Stimulated activated CD8-positive, alpha-beta memory T cell treated with anti-CD3 and anti-CD28 coated beads, Interleukin-15, amount 100 ng/mL, for 1 hour (primary cell): ENCODE measurements at places on chromosomes 11 and 22.

DNA sequence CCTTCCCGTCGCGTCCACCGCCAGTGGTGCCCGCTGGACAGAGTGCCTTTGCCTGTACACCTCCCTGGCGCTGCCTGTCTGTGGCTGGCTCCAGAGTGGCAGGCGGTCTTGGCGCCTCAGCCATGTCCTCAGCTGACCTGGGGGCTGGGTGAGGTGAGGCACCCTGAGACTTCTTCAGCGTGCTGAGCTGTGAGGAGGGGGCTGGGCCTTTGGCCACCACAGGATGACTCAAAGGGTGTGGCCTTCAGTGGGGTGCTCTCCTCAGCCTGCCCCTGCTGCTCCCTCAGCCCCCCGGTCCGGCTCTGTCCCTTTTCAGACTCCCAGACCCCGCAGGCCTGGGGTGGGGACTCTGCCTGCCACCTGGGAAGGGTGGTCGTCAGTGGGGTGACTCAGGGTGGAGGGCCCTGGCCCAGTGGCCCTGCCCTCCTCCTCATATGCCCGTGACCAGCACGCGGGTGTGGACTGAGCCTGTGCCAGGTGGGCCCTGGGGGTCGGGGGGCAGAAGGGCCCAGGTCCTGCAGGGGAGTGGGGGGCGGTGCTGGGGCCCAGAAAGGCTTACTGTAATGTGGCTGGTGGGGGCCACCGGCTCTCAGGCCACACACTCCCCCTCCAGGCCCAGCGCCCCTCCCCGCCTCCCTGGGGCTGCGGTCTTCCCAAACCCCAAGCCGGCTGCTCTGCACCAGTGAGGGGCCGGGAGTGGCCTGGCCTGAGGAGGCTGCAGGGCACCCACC, 15.9 kb downstream of the CRELD2 start:
- DNase-seq, result no peak

DNA sequence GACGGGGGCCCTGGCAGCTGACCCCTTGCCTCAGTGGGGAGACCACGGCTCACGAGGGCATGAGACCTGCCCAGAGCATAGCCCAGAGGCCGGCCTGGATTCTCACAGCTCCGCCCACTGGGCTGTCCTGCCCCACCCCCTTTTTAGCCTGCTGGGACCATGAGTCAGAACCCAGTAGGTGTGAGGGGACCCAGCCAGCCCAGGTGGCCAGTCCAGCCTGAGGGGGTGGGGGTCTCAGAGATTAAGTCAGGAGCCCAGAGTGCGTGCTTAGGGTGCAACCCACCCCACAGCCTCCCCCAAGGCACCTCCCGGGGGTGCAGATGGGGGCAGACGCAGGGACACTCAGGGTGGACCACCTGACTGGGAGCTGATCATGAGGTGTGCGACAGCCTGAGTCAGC, 40.1 kb upstream of the PPARA start:
- DNase-seq, result no peak

DNA sequence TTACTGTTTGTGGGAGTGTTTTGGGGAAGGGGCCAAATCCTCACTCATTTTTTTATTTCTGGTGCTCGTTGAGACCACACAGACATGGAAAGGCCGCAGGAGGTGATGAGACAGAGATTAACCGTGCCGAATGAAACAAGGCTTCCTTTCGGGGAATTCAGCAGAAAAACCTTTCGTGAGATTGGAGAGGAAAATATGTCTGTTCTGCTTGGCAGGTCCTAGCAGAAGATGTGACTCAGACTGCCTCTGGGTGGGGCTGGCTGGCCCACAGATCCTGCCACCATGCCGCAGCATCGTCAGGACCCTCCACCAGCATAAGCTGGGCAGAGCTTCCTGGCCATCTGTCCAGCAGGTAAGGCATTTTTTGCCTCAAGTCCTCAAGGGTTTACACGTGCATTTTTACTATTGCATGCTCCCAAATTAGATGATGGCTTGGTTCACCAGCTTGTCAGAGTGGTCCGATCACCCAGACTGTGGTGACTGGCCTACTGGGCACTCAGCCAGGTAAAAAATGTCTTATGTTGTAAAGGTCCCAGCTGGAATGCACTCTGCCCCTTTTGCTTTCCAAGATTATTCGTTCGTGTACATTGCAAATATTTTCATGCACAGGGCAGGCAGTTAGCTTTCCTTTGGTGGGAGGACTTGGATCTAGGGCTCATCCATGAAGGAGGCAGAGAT, 1.5 kb downstream of the DDB2 start:
- DNase-seq, result peak; percentile 27

- no peak for DNase-seq
These were observed 162.3 kb downstream of the TRIM29 start for GRCh38 chr11:119975561-119976152.

DNA sequence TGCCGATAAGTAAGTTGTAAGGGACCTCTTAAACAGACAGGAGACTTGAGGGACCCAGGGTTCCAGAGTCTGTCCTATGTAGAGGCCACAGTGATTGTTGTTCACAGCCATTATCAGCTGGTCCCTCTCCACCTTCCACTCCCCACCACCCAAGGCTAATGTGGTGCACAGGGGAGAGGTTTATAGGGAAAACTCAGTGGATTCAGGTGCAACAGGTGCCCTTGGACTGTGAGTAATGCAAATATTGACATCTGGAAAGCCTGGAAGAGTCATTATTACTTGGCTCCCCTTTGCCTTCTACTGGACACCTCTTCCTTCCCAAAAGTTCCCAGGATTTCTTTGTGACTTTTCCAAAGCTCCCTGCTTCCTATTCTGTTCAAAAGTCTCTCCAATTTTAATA, 441.1 kb upstream of the CCDC90B start:
- no peak for DNase-seq

DNA sequence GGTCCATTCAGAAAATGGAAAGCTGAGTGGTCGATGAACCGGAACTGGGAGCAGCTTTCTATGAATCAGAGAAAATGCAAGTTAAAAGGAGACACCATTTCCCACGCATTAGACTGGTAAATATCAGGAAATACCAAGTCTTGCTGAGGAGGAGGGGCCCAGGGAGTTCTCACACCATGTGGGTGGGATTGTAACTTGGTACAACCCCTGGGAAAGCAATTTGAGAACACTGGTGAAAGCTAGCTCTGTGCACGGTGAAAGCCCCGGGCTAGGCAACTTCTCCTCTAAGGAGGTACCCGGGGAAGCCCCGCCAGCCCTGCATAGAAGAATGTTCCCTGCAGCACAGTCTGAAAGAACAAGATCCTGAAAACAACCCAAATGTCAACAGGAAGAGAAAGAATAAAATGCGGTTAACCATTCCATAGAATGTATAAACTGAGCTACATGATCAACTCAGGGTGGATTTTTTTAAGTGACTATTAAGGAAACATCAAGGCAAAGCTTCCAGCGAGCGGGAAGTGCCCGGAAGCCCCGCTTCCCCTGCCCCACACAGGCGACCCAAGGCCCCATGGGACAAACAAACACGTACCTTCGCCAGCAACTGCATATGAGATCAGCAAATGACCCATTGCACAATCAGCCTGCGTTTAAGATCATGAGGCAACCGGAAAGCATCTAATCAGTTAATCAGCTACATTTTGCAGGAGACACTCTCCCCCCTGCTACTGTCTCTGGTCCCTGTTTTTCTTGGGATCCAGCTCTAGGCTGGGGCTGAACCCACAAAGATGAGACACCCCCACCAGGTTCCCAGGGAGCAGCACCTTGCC, 11.3 kb downstream of the SHANK2 start:
- no peak for DNase-seq

DNA sequence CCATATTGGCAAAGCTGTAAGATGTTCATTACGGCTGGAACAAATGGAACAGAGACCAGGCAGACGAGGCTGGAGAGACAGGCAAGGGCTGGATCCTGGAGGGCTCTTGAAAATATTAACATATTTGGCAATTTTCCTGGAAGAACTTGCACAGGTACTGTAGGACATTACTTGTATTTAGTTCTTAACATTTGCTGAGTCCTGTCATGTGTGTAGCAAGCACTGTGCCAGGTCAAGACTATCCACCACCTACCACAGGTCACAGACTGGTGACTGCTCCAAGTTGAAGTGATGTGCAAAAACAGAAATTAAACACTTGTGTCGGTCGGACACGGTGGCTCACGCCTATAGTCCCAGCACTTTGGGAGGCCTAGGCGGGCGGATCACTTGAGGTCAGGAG, 58.7 kb upstream of the TNRC6B start:
- no peak for DNase-seq

DNA sequence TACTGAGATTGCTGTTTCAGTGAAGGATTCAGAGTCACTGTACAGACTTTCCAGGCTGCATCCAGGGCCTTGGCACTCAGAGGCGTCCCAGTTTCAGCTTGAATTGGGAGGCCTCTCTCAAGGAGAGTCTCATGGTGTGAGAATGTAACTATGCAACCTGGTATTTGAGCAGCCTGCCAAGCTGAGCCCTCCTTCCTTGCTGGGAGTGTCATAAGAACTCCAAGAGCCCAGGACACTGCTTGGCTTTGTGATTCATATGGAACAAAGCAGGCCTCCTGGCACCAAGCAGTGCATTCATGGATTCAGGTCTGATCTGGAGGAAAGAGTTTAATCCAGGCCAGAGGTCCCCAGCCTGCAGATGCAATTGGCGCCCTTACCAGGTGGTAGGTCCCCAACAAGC, 171.7 kb downstream of the DBX1 start:
- no peak for DNase-seq

DNA sequence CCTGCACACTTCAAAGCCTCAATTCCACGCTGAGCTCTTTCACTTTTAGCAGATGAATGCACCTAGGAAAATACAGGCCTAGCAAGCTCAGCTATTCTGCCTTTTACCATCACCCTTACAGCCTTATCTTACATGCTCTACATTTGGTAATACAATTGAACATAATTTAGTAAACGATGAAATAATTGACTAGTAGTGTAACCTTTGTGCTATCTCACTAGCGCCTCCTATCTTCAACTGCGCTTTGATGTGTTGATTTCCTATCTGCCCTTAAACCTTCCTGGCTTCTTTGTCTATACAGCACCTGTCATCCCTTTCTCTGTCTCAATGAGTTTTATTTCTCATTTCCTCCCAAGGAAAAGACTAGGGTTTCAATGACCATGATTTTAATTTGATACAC, 149.7 kb downstream of the LRRC4C start:
- no peak for DNase-seq

GRCh38 chr11:87722756-87723565, 452.3 kb downstream of the RAB38 start:
- no peak for DNase-seq

DNA sequence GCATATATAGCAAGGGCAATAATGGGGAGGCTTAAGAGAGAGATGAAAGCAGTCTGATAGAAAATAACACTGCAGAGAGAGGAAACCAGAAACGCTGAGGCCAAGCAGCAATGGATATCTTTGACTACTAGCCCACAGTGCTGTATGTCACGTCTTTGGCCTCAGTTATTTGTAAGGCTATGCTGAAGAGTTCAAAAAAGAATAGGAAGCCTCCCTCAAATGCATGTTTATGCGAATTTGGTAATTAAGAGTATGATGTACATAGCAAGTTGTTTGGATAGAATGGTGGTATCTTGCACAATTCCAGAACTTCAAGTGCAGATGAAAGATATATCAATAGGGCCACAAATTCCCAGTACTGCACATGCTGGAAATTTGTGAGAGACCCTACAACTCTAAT, 89.2 kb downstream of the MPPED2 start:
- no peak for DNase-seq

GRCh38 chr11:94104734-94105133, 23.9 kb upstream of the PANX1 start:
- DNase-seq, result no peak
